ENCODE measurements at places on chromosomes 12 and 14.
A peak's percentile ranks its signal among the peaks of the same experiment; 100 is the strongest.

GRCh38 chr12:13390381-13390861, 193.9 kb downstream of the EMP1 start:
- DNase-seq, result no peak

GRCh38 chr12:110223777-110224378, 57.2 kb upstream of the ATP2A2 start:
- DNase-seq, result no peak

DNA sequence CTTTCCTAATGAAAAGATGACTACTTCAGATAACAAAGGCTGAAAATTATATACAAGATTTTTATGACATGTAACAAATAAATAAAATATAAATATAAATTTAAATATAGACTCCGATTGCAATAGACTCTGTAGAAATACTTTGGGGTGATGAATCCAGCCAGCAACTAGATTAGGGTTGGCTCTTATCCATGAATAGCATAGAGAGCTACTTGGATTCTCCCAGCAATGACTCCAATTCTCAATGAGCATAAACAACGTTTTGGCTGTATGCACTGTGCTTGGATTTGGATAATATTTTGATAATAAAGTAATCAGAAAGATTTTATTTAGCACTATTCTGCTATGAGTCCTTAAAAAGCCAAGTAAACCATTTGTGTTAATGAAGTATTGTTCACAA, 58.0 kb upstream of the LRFN5 start:
- no peak for DNase-seq

- no peak for DNase-seq
Observed at GRCh38 chr12:66058554-66058953, 72.0 kb downstream of the LLPH start.

DNA sequence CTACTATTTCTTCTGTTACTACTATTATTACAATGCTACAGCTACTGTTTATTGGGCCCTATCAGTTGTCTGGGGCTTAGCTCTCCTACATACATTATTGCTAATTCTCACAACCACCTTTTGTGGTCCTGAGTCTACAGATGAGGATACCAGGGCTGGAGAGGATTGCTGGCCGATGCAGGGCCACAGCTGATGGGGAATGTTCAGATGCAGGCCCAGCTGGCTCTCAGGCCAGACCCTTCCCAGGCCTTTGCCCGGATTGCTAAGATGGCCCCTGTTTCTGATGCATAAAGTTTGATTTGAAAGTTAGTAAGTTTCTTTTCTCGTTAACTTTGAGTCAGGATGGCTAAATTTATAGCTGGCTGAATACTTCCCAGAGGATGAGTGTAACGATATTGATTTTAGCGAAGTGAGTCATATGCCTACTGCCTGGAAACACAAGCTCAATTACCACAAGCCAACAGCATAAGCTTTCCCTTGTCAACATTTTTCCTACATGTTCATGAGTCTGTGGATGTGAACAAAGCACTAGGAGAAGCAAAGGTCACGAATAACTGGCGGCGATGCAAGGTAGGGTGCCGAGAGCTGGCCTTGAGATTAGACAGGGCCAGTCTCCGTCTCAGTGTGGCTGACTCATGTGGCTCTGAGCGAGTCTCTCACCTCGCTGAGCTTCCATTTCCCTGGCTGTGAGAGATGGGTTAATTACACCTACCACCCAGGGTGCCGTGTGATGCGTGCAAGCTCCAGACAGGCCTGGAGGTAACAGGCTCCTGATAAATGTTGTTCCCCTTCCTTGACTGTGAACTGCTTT, 111.0 kb downstream of the BEGAIN start:
- no peak for DNase-seq

GRCh38 chr12:109432842-109433304, 44.2 kb downstream of the KCTD10 start:
- peak; percentile 45 for DNase-seq

DNA sequence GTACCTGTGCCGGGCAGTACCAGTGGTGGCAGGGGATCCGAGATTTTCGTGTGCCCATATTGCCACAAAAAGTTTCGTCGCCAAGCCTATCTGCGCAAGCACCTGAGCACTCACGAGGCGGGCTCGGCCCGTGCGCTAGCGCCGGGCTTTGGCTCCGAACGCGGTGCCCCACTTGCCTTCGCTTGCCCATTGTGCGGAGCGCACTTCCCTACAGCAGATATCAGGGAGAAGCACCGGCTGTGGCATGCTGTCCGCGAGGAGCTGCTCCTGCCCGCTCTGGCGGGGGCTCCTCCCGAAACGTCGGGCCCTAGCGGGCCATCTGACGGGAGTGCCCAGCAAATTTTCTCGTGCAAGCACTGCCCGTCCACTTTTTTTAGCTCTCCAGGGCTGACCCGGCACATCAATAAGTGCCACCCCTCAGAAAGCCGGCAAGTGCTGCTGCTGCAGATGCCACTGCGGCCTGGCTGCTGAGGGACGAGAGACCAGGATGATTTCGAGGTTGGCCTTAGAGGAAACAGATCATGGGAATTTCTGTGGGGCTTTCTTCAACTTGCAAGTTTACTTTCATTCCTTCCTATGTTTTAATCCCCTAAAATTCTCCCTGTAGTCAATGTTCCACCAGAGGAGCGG, 1.6 kb downstream of the INSM2 start:
- DNase-seq, result no peak

- no peak for DNase-seq
Observed at GRCh38 chr12:51821440-51822260, 26.9 kb downstream of the FIGNL2 start.

GRCh38 chr12:17016116-17016864, 410.3 kb upstream of the LMO3 start:
- no peak for DNase-seq

GRCh38 chr14:103712633-103713247, 2.5 kb downstream of the XRCC3 start:
- no peak for DNase-seq

GRCh38 chr14:74417611-74418010, 8.4 kb downstream of the SYNDIG1L start:
- DNase-seq, result no peak

DNA sequence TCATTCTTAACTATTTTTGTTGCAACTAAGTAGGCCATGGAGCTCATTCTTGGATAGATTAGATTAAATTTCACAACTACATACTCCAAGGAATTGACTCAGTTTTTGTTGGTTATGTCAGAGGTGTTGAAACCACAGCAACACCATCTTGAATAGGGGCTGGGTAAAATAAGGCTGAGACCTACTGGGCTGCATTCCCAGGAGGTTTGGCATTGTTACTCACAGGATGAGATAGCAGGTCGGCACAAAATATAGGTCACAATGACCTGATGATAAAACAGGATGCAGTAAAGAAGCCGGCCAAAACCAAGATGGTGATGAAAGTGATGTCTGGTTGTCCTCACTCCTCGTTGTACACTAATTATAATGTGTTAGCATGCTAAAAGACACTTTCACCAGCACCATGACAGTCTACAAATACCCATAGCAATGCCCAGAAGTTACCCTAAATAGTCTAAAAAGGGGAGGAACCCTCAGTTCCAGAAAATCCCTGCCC, 20.9 kb downstream of the DMAC2L start:
- peak; percentile 39 for DNase-seq

DNA sequence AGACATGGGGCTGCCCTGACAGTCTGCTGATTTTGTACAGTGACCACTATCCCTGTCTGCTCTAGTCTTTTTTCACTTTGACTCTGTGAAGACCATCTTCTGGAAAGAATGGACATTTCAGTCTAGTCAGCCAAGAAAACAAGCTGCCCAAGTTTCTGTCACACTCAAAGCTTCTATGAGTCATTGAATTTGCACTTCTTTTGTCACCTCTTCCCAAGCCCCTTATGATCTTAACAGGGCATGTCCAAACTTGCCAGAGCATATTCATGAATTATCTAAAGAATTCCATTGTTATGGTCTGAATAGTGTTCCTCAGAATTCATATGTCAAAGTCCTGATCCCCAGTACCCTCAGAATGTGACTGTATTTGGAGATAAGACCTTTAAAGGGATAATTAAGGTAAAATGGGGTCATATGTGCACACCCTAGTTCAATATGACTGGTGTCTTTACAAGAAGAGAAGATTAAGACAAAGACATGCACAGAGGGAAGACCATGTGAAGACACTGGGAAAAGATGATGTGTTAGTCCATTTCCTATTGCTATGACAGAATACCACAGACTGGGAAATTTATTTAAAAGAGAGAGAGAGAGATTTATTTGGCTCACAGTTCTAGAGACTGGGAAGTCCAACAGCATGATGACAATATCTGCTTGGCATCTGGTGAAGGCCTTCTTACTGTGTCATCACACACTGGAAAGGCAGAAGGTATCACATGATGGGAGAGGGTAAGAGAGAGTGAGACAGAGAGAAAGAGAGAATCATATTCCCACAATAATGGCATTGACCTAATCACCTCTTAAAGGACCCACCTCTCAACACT, 242.6 kb downstream of the BTG1 start:
- no peak for DNase-seq

DNA sequence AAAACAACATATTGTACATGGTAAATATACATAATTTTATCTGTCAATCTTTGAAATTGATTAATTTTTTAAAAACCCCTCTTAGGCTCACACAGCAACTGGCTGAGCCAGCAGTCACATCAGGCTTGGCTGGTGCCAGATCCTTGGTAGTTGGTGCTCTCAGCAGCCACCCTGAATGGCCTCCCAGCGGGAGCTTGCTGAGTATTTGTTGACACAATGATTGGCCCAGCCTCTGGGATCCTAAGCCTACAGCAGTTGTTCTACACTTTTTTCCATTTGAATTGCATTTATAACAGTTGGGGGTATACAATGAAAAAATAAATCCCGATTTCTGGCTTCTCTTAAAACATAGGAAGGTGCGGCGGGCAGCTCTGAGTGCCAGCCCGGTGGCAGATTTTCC, 11.1 kb downstream of the PRKAB1 start:
- no peak for DNase-seq

DNA sequence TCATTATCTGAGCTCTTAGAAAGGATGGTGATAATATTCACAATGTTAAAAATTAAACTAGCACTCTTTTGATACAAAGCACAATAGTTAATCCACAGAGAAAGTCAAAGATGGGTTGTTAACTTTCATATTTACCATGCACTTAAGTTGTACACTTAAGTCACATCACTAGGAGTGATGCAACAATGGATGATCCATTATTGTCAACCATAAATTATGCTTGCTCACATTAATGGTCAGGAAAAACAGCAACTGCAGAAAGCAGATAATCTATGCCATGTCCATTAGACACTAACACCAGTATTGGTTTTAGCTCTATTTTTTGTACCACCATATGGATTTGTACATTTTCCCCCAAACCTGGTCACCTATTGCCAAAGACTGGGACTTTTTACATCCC, 195.5 kb downstream of the FOXA1 start:
- no peak for DNase-seq

DNA sequence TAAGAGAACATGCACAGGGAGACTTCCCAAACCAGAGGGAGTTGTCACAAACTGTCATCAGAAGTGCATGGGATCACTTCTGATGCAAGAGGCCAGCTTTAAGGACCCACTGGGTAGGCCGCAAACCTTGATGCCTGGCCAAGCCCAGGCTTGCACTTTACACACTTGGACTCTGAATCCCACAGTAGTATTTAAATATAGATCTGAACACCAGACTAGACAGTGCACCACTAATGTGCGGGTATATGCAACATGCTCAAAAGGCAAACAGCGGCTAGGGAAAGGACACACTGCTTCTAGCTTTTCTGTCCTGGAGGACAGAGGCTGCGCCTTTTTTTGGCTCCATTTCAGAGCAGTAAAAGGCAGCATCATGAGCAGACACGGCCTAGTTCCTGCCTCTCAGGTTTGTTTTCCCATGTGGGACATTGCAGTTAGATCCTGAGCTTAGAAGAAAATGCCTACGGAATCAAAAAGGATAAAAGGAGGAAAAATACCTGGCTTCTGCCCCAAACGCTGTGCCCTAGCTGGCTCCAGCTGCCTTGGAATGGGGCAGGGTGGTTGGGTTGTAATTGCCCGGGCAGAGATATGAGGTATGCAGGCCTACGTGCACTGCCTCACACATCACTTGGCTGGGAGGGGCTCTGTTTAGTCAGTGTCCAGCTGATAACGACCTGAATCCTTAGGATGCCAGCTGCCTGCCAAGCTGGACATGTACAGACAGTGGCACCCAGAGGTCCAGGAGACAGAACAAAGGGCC, 84.5 kb upstream of the EGLN3 start:
- no peak for DNase-seq

Measured in T47D (cell line).